Peyer's patch (tissue), 4 donors: ENCODE measurements at places on chromosomes 2 and 18.
A peak's percentile ranks its signal among the peaks of the same experiment; 100 is the strongest.

- H3K4me1 ChIP-seq, result no peaks in the 10 kb centered on the region
- H3K27me3 ChIP-seq, result no peaks in the 10 kb centered on the region
- no peak for DNase-seq
- no peak overlapping the region for H3K4me3 ChIP-seq
- no peaks in the 10 kb centered on the region for H3K36me3 ChIP-seq
- H3K27ac ChIP-seq, result peak overlapping the region; percentile 43
Measured at GRCh38 chr2:238897911-238898311, 50.0 kb downstream of the TWIST2 start.

DNA sequence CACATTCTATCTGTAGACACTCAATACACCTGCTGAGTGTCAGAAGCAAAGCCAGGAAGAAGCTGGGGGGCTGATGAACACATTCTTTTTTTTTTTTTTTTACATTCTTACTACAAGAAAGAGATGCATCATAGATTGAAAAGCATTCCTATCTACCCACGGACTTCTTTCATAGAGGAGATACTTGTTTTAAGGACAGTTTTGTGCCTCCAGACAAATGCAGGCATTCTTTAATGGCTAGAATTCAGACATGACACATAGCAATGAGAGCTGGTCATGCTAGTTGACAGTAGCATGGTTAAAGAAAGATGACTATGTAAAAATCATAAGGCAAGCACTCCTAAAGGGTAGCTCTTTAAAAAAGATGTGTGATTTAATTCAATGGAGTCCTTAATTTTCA, 110.2 kb downstream of the EPHA4 start:
- no peaks in the 10 kb centered on the region for H3K4me1 ChIP-seq
- no peak overlapping the region for H3K4me3 ChIP-seq
- DNase-seq, result no peak
- no peak overlapping the region for H3K27ac ChIP-seq

- no peaks in the 10 kb centered on the region for H3K27me3 ChIP-seq
- no peaks in the 10 kb centered on the region for H3K4me1 ChIP-seq
- H3K4me3 ChIP-seq, result no peak overlapping the region
- DNase-seq, result peak; percentile 80
- no peak overlapping the region for H3K27ac ChIP-seq
- H3K36me3 ChIP-seq, result no peaks in the 10 kb centered on the region
Measured at GRCh38 chr2:110858135-110858725, 125.9 kb downstream of the ACOXL start.

DNA sequence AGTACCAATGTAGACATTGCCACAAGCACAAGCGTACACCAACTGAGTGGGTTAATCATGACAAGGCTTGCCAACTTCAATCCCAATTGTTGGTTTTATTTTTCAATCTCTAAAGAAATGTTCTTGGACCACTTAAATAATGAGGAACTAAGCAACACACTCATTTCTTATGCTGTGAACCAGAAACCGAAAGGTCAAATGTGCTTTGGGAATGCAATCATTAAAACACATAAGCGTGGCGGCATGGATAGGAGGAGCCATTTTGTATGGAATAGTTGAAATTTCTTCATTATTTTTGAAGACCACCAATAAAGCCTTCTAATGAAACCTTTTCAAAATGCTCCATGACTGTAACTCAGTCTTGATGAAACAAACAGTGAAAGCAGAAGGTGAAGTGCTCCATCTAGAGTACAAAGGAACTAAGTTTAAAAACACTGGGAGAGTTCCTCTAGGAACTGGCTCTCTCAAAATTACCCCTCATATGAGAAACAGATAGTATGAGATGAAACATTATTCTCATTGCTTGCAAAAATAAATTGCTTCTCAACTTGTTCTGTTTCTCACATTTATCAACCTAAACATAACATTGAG, 113.2 kb upstream of the CHST9 start:
- no peaks in the 10 kb centered on the region for H3K4me1 ChIP-seq
- DNase-seq, result no peak

GRCh38 chr2:188092734-188093133, 198.9 kb upstream of the GULP1 start:
- H3K27me3 ChIP-seq, result no peaks in the 10 kb centered on the region
- no peaks in the 10 kb centered on the region for H3K4me1 ChIP-seq
- no peak overlapping the region for H3K4me3 ChIP-seq
- H3K36me3 ChIP-seq, result no peaks in the 10 kb centered on the region
- no peak overlapping the region for H3K27ac ChIP-seq

DNA sequence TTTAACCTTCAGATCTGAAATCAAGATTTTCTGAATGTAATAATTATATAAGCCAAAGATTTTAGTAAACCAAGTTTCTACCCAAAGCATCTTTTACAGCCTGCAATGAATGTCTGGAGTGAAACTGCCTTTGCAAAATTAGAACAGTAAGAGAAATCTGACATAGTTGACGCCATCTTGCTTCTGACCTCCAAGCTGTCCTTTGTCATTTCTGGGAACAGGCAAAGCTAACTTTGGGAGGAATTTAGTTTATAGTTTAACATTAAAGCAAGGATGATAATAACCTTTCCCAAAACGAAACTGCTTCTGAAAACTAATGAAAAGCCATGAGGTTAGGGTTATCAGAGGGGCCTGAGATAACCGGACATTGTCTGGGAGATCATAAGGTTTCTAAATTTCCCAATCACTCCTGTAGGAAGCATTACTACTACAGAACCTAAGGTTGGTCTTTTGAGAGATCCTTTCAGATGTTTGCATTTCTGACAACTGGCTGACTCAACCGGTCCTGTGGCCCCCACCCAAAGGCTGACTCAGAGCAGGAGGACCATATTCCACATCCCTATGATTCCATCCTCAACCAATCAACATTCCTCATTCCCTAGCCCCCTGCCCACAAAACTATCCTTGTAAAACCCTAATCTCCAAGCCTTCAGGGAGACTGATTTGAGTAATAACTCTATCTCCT, 124.5 kb downstream of the TMEM131 start:
- peak overlapping the region; percentile 21 for H3K27ac ChIP-seq
- no peaks in the 10 kb centered on the region for H3K4me1 ChIP-seq
- H3K27me3 ChIP-seq, result no peaks in the 10 kb centered on the region
- no peak for DNase-seq

DNA sequence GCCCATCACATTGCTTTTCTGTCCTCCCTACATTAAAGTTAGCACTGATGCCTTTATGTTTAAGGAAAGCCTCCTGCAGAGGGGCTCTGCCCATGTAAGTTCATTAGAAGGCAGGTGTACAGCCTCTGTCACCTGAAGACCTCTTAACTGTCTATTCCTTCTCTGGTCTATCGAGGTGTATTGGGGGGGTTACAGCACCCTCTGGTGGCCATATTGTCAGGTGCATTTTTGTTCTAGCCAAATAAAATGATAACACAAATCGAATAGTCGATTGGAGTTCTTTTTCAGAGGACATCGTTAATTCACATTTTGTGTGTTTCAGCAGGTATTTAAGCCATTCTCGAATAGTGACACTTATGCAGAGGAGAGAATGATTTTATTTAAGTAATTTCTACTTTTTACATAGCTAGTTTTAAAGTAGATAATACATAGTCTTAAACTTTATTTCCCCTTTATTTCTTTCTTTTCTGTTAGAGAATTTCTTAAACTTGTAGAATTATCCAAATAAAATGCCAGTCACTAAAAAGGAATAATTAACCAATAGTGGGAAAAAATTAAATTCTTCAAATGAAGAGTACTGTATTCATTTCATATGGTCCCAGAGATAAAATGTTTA, 136.8 kb downstream of the NEDD4L start:
- H3K4me3 ChIP-seq, result no peak overlapping the region
- no peak overlapping the region for H3K27ac ChIP-seq
- peaks cover 8% of the 10 kb centered on the region for H3K4me1 ChIP-seq
- no peak for DNase-seq
- no peaks in the 10 kb centered on the region for H3K27me3 ChIP-seq

DNA sequence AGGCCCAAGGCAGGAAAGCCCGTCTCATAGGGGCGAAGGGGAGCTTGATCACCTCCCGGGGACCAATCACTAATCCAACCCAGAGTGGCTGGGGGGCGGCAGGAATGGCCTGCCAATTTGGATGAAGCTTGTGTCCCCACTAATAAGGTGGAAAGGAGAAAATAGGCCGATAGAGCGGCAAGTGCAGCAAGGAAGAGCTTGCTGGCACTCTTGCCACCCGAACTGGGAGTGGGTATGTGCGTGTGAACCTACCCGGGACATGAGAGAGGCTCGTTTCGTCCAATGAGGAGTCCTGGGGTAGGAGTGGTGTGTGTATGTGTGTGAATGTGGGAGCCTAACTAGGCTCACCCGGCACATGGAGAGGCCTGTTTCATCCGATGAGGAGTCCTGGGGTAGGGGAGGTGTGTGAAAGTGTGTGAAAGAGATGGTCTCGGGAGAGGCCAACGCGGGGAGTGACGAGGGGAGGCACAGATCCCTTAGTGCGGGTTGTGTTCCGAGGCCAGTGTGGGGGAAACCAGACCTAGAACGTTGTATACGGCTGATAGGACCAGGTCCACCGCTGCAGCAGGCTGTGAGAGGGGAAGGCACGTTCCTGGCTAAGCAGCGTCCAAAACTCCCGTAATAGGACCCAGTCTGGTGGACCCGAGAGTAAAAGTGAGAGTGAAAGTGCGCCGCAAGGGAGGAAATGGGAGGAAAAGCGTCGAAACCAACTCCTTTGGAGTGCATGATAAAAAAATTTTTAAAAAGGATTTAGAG, 47.1 kb upstream of the SELENOI start:
- H3K27me3 ChIP-seq, result no peaks in the 10 kb centered on the region
- H3K27ac ChIP-seq, result peak overlapping the region; percentile 63
- peak; percentile 42 for DNase-seq
- peak overlapping the region; percentile 50 for H3K4me3 ChIP-seq
- peaks cover 10% of the 10 kb centered on the region for H3K4me1 ChIP-seq
- H3K36me3 ChIP-seq, result no peaks in the 10 kb centered on the region

- H3K27me3 ChIP-seq, result no peaks in the 10 kb centered on the region
- H3K27ac ChIP-seq, result no peak overlapping the region
- H3K4me1 ChIP-seq, result no peaks in the 10 kb centered on the region
- H3K4me3 ChIP-seq, result no peak overlapping the region
- no peak for DNase-seq
Measured at GRCh38 chr2:133369901-133370658, 198.2 kb downstream of the NCKAP5 start.

- no peaks in the 10 kb centered on the region for H3K4me1 ChIP-seq
- no peaks in the 10 kb centered on the region for H3K36me3 ChIP-seq
- no peak overlapping the region for H3K4me3 ChIP-seq
- H3K27me3 ChIP-seq, result no peaks in the 10 kb centered on the region
Measured at GRCh38 chr2:190478572-190479195, 55.8 kb downstream of the NEMP2 start.

- no peaks in the 10 kb centered on the region for H3K27me3 ChIP-seq
- H3K4me1 ChIP-seq, result no peaks in the 10 kb centered on the region
- DNase-seq, result no peak
- H3K27ac ChIP-seq, result no peak overlapping the region
- H3K4me3 ChIP-seq, result no peak overlapping the region
- no peaks in the 10 kb centered on the region for H3K36me3 ChIP-seq
Measured at GRCh38 chr2:229636571-229636970, 77.8 kb downstream of the DNER start.

- H3K27ac ChIP-seq, result no peak overlapping the region
- H3K36me3 ChIP-seq, result no peaks in the 10 kb centered on the region
Measured at GRCh38 chr18:48914581-48915251, 36.0 kb downstream of the SMAD7 start.

- H3K36me3 ChIP-seq, result no peaks in the 10 kb centered on the region
- DNase-seq, result no peak
- H3K4me1 ChIP-seq, result no peaks in the 10 kb centered on the region
- H3K27ac ChIP-seq, result no peak overlapping the region
Measured at GRCh38 chr2:236348976-236349375, 84.8 kb upstream of the ASB18 start.

- H3K27me3 ChIP-seq, result no peaks in the 10 kb centered on the region
- H3K27ac ChIP-seq, result no peak overlapping the region
- H3K36me3 ChIP-seq, result no peaks in the 10 kb centered on the region
- DNase-seq, result no peak
- no peak overlapping the region for H3K4me3 ChIP-seq
Measured at GRCh38 chr2:133968446-133968845, 285.4 kb upstream of the MGAT5 start.

GRCh38 chr2:223841436-223842190, 4.2 kb upstream of the AP1S3 start:
- DNase-seq, result no peak
- no peaks in the 10 kb centered on the region for H3K27me3 ChIP-seq
- peak overlapping the region; percentile 60 for H3K27ac ChIP-seq

DNA sequence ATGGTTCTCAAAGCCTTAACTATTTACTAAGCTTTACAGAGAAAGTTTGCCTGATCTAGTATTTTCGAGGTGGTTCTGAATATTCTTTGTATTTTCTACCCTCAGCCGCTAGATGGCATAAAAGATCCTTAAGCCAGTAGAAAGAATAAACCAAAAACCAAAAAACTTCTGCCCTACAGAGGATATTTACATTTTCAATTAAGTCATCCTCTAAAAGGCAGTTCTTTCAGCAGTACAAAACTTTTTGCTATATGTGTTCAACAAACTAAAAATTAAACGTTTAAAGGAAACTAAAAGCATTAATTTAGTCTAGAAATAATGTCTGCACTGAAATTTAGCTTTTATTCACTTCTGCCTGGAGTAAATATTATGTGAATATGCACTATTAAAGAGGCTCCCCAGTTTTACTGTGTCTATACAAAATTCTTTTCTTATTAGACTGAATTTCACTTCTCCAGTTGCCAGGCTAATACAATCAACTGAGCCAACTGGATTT, 297.5 kb downstream of the PIEZO2 start:
- no peak overlapping the region for H3K4me3 ChIP-seq
- H3K4me1 ChIP-seq, result no peaks in the 10 kb centered on the region
- H3K27ac ChIP-seq, result no peak overlapping the region
- DNase-seq, result no peak

GRCh38 chr2:132782176-132782783, 112.3 kb upstream of the LYPD1 start:
- no peaks in the 10 kb centered on the region for H3K4me1 ChIP-seq
- H3K36me3 ChIP-seq, result no peaks in the 10 kb centered on the region
